NCI-H1436 treated with DMSO at 0.1 percent for 48 hours (cell line): ENCODE measurements at places on chromosomes 4 and X.

- no peak for DNase-seq
Measured at GRCh38 chr4:8773124-8773931, 98.3 kb downstream of the HMX1 start.

DNA sequence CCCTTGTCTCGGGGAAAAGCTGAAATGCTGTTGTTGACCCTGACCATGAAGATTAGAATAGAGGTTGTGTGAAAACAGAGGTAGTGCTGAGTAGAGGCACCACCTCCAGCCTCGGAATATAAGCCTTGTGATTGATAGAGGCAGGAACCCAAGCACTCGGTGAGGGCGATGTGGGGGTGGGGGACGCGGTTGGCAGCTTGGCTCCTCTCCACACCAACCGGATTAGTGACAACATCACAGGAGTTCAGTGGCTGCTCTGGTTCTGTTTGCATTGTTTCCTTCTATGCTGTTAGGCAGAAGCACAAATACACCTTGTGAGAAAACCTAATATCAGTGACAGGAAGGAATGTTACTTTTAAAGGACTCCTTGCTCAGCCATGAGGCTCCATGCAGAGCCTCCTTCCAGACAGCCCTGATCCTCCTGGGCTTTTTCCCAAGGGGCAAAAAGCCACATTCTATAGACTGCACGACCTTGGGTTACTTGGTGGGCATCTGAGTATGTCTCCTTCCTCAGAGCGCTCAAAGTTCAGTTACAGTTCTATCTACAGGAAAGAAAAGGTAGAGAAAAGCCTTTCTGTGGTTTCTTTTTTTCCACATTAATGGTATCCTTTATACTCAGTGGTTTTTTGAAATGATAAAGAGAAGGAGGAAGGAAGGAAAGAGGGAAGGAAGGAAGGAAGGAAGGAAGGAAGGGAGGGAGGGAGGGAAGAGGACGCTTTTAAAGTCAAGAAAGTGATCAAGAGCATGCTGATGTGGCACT, 150.4 kb upstream of the NOCT start:
- DNase-seq = no peak

GRCh38 chr4:5887361-5888221, 5.3 kb downstream of the CRMP1 start:
- DNase-seq = no peak

GRCh38 chr4:150385606-150386005, 196.3 kb upstream of the MAB21L2 start:
- peak; percentile 78 for DNase-seq

DNA sequence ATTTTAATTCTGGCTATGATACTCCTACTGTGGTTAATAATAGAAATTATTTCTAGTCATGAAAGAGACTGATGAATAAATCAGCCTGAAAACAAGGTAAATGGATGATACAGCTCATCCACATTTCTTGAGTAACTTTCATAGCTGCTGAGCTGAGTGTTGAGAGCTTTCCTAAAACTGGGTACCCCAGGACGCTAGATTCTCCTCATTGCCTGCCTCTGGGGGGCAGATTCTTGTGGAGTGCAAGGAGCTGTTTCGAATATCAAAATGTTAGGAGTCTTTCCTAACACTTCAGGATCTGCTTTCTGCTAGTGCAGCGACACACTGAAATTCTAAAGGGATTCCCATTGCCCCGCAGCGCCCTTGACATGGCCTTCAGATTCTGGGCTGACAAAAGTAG, 2.1 kb downstream of the MND1 start:
- DNase-seq = no peak

GRCh38 chr4:123299212-123299691, 97.3 kb upstream of the SPRY1 start:
- no peak for DNase-seq

DNA sequence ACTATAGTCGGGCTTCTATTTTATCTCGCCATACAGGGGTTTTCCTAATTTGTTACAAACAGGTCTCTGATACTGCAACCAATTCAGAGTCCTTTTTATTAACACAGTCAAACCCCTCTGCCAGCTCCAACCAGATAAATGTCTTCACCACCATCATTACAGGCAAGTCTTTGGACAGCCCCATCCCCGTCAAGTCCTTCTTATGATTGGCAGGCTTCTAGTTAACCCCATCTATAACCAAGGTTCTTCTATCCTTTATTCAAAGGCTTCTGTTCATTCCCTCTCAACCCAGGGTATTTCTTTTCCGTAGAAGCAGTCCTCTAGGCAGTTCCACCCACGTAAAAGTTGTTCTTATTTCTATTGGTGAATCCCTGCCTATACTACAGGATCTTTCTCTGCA, 29.9 kb upstream of the FOXR2 start:
- no peak for DNase-seq

DNA sequence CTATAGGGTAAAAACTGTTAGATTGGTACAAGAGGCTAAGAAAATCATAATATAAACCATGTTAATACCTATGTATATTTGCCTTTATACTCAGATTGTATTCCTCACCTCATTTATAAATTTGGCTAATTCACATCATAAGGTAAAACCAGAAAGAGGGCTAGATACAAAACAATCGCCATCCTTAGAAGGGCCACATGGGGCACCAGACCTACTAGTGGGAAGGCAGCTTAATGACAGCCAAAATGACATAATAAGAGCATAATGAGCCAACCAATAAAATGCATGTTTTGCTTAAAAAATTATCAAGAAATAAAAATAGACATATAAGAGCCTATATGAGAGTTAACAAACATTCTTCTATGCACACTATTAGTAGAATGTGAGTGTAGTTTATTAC, 107.3 kb upstream of the PRDX4 start:
- no peak for DNase-seq

DNA sequence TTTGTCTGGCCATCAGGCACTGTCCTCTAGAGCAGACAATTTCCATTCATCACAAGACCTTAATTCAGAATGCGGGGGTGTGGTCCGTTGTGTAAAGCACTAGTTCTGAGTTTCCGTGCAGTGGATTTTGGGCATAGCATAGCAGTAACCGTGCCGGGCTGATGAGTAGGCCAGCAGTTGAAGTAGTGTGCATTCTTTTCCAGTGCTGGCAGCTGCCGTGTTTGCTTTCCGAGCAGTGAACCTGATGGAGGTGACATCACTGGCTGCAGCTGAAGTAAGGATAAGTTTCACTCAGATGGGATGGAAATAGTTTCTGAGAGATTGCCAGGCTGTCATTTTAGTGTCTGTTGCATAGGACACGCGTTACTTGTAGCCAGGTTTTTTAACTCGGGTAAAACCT, 107.0 kb upstream of the STIM2 start:
- DNase-seq = no peak

DNA sequence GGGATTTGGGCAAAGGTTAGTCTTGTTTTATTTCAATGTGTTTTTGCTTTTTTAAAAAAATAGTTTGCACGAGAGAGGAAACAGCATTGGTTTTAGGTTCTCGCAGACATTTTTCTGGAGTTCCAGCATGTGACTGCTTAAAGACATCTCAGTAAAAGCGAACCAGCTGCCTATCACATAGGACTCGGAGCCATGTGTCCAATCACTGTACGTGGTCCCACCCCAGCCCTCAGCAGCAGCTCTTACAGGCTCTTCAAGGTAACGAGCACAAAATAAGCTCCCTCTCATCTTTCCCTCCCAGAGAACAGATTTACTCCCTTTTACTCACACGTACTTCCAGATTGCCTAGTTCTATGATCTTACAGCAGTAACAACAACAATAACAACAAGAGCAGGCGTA, 68.7 kb downstream of the MCF2 start:
- DNase-seq = no peak

- DNase-seq = no peak
Measured at GRCh38 chrX:147958291-147958690, 22.8 kb upstream of the FMR1NB start.

GRCh38 chr4:88858752-88859151, 161.1 kb upstream of the NAP1L5 start:
- no peak for DNase-seq

DNA sequence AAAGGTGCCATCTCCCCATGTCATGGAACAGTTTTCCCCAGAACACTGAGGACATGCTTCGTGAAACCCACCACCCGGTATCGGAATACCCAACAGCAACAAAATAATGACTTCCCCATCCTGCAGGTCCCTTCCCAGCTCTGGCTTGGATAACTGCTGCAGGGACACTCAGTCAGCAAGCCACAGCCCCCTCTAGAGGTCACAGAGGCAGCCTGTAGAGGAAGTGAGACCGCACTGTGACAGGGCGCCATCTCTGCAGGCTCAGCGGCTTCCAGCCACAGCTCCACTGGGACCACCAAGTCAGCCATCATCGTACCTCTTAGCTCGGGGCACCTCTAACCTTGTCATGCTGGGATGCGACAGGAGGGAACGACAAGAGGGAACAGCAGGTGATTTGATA, 315.9 kb downstream of the LDB2 start:
- DNase-seq = no peak

DNA sequence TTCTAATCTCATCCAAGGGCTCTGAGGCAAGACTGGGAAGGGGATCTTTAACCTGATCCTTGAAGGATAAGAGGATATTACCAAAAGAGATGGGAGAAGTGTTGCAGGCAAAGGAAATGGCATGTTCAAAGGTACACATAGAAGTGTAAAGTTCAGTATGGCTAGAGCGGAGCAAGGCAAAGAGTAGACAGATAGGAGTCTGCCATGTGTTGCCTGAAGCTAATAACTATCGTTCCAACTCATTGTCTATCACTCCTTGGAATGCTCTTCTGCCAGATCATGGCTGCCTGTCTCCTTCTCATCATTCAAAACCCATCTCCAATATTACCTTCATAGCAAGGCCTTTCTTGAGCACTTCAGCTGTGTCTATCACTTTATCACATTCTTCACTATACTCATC, 55.2 kb upstream of the IL1RAPL2 start:
- DNase-seq = no peak

GRCh38 chr4:106364282-106364681, 4.3 kb downstream of the GIMD1 start:
- no peak for DNase-seq

- DNase-seq = no peak
Measured at GRCh38 chrX:130552444-130553073, 150.8 kb downstream of the RBMX2 start.

- DNase-seq = no peak
Measured at GRCh38 chr4:76459291-76459723, 24.3 kb downstream of the SHROOM3 start.

GRCh38 chr4:94500685-94501084, 48.9 kb downstream of the PDLIM5 start:
- no peak for DNase-seq

DNA sequence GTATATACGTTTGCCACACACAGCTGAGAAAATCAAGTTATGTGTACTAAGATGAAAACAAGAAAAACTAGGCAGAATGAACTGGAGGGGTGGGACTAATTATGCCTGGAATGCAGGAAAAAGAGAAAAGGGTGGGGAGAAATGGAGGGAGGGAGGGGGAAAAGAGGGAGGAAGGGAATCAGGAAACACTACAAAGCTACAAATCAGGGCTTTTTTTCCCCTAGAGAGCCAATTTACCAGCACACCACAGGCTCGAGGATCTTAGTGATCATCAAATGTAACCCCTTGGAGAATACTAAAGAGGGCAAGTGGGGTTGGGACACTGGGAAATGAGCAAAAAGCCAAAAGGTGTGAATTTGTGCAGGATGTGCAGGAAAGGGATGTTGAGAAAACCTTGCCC, 451.9 kb downstream of the SMARCA1 start:
- DNase-seq = no peak

GRCh38 chrX:98350940-98351339, 1467.2 kb downstream of the RPA4 start:
- DNase-seq = no peak

- no peak for DNase-seq
Measured at GRCh38 chr4:176444741-176445140, 125.0 kb downstream of the SPCS3 start.

- DNase-seq = no peak
Measured at GRCh38 chr4:129622566-129622965, 526.6 kb downstream of the C4orf33 start.

- no peak for DNase-seq
Measured at GRCh38 chr4:98482503-98482846, 175.9 kb downstream of the TSPAN5 start.

DNA sequence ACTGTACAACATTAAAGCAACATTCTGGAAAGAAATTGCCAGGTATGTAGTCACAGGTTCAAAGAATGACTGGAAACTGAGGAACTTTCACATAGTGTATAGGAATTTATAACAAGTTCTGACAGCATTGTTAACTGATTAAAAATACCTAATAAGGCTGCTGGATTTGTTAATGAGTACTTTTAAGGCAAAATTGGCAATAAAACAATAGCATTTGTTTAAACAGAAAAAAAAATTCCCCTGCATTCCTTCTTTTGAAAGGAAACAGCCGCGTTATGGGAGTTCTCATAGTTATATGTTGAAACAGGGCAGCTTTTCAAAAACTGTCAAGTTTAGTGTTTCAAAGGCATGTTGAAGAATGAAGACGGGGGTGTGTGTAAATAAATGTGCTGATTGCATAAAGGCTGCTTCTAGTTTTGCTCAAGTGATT, 282.5 kb upstream of the FAT1 start:
- no peak for DNase-seq

DNA sequence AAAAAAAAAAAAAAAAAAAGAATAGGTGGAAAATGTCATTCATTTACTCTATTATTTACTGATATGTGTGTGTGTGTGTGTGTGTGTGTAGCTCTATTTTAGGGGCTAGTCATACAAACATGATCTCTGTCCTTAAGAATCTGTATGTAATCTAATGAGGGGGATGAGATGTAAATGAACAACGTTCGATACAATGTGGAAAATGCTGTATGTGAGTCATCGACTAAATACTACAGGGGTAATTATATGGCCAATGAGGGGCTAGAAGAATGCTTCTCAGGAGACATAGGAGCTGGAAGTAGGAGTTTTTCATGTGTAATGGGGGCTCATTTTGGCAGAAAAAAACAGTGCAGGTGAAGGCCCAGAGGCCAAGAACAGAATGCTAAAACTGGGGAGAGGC, 41.9 kb downstream of the LEF1 start:
- DNase-seq = no peak

GRCh38 chrX:101385795-101386541, at the start of gene BTK:
Gene BTK, minus strand, starts transcription at chrX:101386191. Its CDS starts 10,907 bp downstream, at chrX:101375284.
- no peak for DNase-seq

DNA sequence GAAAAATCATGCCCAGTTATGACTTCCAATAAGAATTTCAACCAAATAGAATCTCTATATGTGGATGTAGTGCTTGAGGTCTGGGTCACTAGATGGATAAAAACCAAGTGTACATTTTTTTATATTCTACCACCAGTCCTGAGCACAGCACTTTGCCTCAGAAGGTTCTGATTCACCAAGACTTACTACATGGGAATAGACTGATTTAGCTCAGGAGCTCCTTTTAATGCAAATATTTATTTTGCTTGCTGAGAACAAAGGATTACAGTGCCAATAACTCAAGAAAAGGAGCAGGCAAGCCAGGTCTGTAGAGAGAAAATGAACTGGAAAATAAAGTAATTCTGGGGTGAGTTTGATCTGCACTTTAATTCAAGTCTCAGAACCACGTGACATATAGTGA, 6.4 kb upstream of the XK start:
- DNase-seq = no peak
